Type B pancreatic cell (in vitro differentiated cells): ENCODE measurements at places on chromosomes 5 and 9.

DNA sequence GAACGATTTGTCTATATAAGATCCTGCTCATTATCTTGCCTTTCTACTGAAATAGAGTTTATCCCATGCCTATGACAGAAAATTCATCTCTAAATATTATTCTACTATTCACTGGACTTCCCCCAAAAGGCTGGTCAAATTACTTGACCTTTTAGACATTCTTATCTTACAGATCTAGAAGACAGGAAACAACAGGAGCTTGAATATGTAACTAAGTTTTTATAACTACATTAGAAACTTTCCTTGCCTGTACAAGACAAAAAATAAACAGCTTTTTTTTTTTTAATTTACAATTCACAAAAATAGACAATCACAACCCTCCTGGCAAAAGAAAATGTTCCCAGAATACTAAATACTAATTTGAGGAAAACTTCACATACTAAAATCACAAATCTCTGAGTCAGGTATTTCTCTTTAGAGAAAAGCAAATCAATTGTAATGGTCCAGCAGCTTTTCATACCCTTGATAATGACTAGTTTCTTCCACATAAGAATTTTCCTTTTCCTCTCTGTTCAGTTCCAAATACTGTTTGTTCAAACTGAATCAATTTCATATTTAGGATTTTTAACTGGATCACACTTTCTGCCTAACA lies 68.6 kb downstream of the MLLT3 start:
- DNase-seq: no peak
- peak overlapping the region; percentile 24 for H3K27ac ChIP-seq
- H3K4me1 ChIP-seq: peaks cover 54% of the 10 kb centered on the region
- H3K4me3 ChIP-seq: peak overlapping the region; percentile 1

- no peak overlapping the region for H3K4me3 ChIP-seq
- peaks cover 32% of the 10 kb centered on the region for H3K4me1 ChIP-seq
- DNase-seq: no peak
- H3K36me3 ChIP-seq: peaks cover 9% of the 10 kb centered on the region
- H3K27me3 ChIP-seq: no peaks in the 10 kb centered on the region
Observed at GRCh38 chr9:92661743-92662142, 8.2 kb downstream of the IPPK start.

GRCh38 chr5:141910271-141910673 lies 13.4 kb upstream of the DELE1 start:
- H3K4me1 ChIP-seq: peaks cover 10% of the 10 kb centered on the region
- no peak overlapping the region for H3K4me3 ChIP-seq
- DNase-seq: no peak

DNA sequence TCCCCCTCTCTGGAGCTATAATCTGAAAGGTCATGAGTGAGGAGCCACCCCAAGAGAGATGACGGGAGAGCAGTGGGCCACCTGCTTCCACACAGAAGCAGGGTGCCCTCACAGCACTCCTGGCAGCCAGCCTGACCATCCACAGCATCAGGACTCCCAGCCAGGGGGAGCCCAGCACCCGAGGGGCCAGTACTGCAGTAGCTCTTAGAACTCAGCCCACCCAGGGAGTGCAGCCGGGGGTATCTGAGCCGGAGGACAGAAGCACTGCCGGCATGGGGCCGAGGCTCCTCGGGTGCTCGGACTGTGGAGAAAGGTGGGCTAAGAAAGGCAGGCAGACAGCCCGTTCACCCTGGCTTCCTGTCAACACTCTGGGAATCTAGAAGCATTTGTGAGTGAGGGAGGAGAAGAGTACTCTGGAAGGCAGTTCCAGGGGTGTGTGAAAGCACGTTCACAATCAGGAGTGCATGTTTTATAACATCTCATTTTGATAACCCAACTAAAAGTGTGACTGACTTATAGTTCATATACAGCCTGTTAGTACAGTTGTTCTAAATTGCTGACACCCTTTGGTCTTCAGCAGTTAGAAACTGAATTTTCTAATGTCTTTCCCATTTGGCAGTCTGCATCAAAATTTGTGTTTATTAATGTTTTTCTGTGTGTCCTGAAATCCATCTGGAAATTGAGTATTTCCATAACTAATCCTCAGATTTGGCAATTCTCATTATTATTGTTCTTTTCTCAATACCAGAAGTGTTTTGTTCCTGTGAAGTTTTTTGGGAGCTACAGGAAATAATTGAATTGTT lies 25.9 kb upstream of the ASPN start:
- no peak overlapping the region for H3K4me3 ChIP-seq
- no peaks in the 10 kb centered on the region for H3K27me3 ChIP-seq
- H3K27ac ChIP-seq: no peak overlapping the region
- H3K36me3 ChIP-seq: no peaks in the 10 kb centered on the region

- H3K27ac ChIP-seq: no peak overlapping the region
- H3K4me1 ChIP-seq: no peaks in the 10 kb centered on the region
- no peak overlapping the region for H3K4me3 ChIP-seq
- no peaks in the 10 kb centered on the region for H3K36me3 ChIP-seq
- DNase-seq: no peak
Observed at GRCh38 chr5:109619021-109619460, 70.7 kb upstream of the MAN2A1 start.

DNA sequence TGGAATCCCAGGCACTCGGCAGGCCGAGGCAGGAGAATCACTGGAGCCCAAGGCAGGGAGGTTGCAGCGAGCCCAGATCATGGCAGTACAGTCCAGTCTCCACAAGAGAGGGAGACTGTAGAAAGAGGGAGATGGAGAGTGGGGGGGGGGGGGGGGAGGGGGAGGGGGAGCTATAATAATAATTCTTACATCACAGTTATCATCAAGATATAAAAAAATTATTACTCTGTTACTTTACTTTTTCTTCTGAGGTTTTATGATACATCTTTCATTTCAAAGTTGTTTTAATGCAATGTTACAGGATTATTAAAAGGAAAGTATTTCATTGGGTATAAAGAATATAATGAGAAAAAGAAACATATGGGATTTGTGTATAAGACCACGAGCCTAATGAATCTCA lies 17.8 kb upstream of the RAB3C start:
- H3K36me3 ChIP-seq: no peaks in the 10 kb centered on the region
- no peak overlapping the region for H3K4me3 ChIP-seq
- H3K27me3 ChIP-seq: no peaks in the 10 kb centered on the region
- no peak for DNase-seq

DNA sequence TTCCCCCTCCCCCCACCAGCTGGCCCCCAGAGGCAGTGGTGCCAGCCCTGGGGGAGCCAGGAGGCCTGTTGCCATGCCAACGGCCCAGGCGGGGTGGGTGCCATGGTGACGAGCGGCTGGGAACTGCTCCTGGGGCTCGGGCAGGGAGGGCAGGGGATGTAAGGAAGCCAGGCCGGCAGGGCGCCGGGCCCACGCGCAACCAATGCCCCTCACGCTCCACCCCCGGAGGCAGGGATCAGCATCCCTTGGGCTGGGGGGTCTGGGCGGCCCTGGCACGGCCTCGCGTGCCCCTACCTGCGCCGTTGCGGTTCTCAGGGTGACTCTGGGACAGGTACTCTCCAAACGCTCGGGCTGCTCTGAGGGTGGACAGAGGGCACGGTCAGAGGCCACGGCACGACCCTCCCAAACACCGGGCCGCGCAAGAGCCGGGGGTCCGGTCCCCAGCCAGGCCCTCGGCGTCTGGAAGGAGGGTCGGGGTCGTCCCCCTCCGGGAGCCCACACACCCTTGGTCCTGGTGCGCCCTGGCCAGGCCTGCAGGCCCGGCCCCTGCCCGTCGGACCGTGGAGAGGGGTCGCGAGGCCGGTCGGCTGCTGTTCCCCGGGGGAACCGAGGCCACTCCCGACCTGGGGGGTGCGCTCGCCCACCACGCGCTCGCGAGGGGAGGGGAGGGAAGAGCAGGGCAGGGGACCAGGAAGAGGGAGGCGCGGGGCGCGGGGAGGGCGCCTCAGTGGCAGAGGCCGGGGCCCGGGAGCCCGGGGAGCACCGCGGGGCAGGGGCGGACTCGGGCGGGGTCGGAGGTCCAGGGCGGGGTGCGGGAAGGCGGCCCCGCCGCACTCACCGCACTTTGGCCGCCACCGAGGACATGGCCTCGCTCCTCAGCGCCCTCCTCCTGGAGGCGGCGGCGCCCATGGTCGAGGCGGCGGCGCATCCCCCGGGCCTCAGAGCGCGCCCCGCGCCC lies 661 bp downstream of the NSMF start:
- no peak overlapping the region for H3K27ac ChIP-seq
- H3K4me3 ChIP-seq: peak overlapping the region; percentile 34
- no peak for DNase-seq
- H3K4me1 ChIP-seq: no peaks in the 10 kb centered on the region
- peaks cover 4% of the 10 kb centered on the region for H3K27me3 ChIP-seq
- no peaks in the 10 kb centered on the region for H3K36me3 ChIP-seq

DNA sequence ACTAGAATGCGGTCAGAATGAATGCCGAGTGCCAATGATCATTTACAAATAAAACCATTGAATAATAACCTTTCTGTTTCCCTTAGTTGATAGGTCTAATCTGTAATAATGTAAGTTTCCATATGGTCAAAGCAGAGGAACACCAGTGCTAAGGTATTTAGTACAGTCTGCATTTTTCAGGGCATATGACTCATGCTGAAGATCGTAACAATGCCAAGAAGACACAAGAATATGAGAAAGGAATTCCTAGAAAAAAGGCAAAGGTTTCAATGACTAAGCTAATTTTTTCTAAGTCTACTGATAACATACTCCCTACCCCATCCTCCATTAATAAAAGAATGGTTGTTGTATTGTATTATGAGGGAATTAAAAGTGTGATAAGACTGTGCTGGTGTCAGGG lies 2.8 kb downstream of the OR1L8 start:
- H3K4me3 ChIP-seq: no peak overlapping the region
- DNase-seq: no peak
- H3K27ac ChIP-seq: no peak overlapping the region
- H3K4me1 ChIP-seq: no peaks in the 10 kb centered on the region
- H3K36me3 ChIP-seq: no peaks in the 10 kb centered on the region

DNA sequence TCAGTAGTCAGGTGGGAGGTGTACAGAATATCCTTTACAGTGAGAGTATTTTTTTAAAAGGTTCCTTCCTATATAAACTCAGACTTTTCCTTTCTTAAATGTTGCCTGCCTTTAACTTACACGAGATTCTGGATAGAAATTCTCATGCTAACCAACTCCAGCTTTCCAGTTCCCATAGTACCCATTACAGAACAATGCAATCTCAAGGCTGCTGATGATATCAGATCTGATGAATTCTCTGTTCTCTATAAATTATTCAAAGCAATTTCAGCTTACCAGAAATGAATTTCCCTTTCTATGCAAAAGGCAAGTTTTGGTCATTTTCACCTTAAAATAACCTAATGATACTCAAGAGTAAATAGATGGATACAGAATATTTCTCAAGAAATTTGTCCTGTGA lies 90.3 kb downstream of the NUDT12 start:
- peaks cover 12% of the 10 kb centered on the region for H3K4me1 ChIP-seq
- no peaks in the 10 kb centered on the region for H3K36me3 ChIP-seq
- no peak overlapping the region for H3K4me3 ChIP-seq
- no peak overlapping the region for H3K27ac ChIP-seq
- no peaks in the 10 kb centered on the region for H3K27me3 ChIP-seq

DNA sequence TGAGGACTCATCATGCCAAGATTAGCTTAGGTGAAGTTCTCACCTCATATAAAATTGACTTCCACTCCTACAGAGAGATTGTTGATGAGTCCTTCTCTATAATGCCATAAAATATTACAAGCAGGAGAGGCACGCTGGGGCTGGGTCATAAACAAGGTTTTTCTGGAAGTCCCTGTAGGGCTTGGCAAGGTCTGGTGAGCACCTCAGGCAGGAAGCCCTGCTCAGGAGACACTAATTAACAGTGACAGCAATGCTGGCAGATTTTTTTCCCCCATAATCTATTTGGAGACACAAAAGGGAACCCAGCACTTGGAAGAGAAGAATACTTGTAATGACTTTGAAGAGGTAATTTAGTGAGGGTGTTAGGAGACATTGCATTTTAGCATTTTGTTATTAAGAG lies 118.7 kb downstream of the DIRAS2 start:
- H3K27ac ChIP-seq: no peak overlapping the region
- no peaks in the 10 kb centered on the region for H3K27me3 ChIP-seq
- no peaks in the 10 kb centered on the region for H3K36me3 ChIP-seq
- no peaks in the 10 kb centered on the region for H3K4me1 ChIP-seq
- H3K4me3 ChIP-seq: no peak overlapping the region

GRCh38 chr9:134455537-134455933 lies 129.3 kb downstream of the RXRA start:
- peaks cover 13% of the 10 kb centered on the region for H3K4me1 ChIP-seq
- H3K27ac ChIP-seq: peak overlapping the region; percentile 80
- DNase-seq: no peak
- no peaks in the 10 kb centered on the region for H3K27me3 ChIP-seq
- H3K4me3 ChIP-seq: no peak overlapping the region

DNA sequence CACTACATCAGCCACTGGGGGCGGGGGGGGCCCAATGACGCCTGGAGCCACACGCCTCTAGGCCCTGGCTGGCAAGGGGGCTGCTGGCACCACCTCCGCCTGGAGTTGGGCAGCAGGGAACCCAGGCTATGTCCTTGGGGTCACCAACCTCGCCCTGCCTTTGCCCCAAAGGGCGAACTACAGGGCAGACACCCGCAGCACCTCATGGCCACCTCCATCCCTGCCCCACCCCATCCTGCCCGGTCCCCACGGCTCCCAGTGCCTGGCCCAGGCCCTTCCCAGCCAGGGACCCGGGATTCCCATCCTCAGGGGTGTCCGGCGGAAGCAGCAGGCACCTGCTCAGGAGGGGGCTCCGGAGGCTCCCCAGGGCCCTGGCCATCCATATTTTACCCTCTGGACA lies 37.0 kb downstream of the NACC2 start:
- H3K27me3 ChIP-seq: no peaks in the 10 kb centered on the region
- H3K4me3 ChIP-seq: no peak overlapping the region
- no peak for DNase-seq
- peaks cover 16% of the 10 kb centered on the region for H3K4me1 ChIP-seq
- no peaks in the 10 kb centered on the region for H3K36me3 ChIP-seq
- H3K27ac ChIP-seq: no peak overlapping the region

DNA sequence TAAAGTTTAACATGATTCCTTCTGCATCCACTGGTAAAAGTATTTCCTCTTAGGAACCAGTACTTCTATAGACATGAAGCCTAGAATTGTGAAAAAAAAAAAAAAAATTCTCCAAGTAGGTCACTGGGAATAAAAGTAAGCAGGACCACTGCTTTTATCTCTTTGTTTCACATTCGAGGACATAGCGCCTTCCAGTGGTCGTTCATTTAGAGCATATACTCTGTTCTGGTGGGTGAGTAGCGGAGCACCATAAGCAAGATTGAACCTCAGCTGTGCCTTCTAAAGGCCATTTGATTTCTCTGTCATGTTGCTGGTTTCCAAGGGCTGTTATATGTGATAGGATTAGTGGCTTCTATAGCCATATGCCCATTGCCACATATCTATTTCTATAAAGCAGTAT lies 393.1 kb downstream of the TMEM232 start:
- no peak for DNase-seq
- no peak overlapping the region for H3K27ac ChIP-seq
- H3K27me3 ChIP-seq: peaks cover 3% of the 10 kb centered on the region
- H3K4me1 ChIP-seq: peaks cover 8% of the 10 kb centered on the region
- no peak overlapping the region for H3K4me3 ChIP-seq
- no peaks in the 10 kb centered on the region for H3K36me3 ChIP-seq
